ENCODE measurements at places on chromosomes 7 and 10. TPM values are rescaled to one million over a fixed set of nuclear protein-coding genes. Genes with fewer than 3 reads are reported as not detected.

The SDK1 gene
- not detected for polyA plus RNA-seq

The CUBN gene
- not detected for polyA plus RNA-seq

The ZNF239 gene
- polyA plus RNA-seq, result 0.35 TPM

The FAM131B gene
- not detected for polyA plus RNA-seq

The SYT15 gene
- 0.29 TPM for polyA plus RNA-seq

The PRSS37 gene
- polyA plus RNA-seq, result not detected

Data from GM12878 (cell line).